ENCODE measurements at places on chromosomes 7 and 10.
A peak's percentile ranks its signal among the peaks of the same experiment; 100 is the strongest.

- no peak for DNase-seq
These were observed 146.8 kb downstream of the FZD1 start for GRCh38 chr7:91411060-91411459.

- peak; percentile 14 for DNase-seq
These were observed 41.8 kb upstream of the C10orf71 start for GRCh38 chr10:49257154-49257553.

DNA sequence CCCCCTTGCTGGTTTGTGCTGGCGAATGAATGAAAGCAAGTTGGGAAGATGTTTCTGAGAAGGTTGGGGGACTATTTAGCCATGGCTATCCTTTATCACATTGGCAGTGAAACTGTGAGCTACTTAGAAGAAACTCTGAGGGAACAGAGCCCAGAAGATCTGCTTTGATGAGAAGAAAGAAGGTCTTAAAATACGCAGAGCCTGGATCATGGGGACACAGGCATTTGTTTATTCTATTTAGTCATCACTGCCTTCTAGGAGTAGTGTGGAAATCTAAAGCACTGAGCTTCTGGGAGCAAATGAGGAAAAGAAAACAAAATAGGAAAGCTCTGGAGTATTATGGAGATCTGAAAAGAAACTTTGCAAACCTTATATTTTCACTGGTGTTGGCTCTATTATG is 28.5 kb downstream of the CPED1 start:
- no peak for DNase-seq

DNA sequence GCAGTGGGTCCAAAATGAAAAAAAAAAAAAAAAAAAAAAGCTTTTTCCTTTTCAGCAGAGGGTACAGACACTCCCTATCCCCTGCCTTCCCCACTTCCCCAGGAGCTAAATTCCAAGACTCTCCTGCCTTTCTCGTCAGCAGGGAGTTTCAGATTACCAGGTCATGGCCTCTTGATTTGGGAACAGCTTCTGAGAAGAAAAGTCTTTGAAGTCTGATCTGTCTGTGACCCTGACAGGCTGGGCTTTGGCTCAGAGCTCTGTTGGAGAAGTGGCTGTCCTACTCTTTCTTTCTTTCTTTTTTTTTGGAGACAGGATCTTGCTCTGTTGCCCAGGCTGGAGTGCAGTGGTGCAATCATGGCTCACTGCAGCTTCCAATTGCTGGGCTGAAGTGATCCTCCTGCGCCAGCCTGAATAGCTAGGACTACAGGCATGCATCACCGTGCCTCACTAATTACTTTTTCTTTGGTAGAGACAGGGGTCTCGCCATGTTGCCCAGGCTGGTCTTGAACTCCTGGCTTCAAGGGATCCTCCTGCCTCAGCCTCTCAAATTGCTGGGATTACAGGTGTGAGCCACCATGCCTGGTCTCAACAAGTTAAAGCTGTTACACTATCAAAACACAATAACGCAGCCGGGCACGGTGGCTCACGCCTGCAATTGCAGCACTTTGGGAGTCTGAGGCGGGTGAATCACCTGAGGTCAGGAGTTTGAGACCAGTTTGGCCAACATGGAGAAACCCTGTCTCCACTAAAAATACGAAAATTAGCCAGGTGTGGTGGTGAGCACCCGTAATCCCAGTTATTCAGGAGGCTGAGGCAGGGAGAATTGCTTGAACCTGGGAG is 59.9 kb downstream of the COL26A1 start:
- DNase-seq, result no peak

GRCh38 chr10:101778781-101779543 is 3.0 kb upstream of the FGF8 start:
- no peak for DNase-seq

- no peak for DNase-seq
These were observed 47.1 kb upstream of the DYNC1I1 start for GRCh38 chr7:95725205-95725604.

DNA sequence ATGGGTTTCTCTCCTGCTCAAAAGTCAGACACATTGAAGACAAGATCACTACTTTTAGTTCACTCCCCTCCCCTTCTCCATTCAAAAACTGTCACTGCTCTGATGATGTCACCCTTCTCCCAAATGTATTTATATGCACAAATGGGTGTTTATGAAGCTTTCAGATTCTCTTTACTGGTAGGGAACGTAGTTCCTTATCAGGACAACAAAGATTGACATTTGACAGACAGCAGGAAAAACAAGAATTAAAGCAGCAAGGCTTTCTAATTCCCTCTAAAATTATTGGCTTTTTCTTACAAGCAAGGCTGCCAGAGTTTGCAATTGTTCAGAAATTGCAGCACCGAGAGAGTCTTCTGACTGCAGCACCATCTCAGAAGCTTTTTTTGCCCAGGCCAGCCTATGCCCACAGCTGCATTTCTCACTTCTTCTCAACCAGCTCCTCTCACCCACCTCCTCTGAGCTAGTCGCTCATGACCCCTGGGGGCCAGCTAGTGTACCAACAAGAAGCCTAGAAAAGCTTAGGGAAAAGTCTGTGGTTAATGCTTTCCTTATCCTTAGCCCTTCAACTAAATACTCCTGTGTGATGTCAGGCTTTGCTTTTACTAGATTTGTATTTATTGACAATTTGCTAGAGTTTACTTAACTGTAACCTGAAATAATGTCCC is 265.1 kb downstream of the HTR7 start:
- DNase-seq, result no peak
